ENCODE measurements at places on chromosomes 13 and 19.
A peak's percentile ranks its signal among the peaks of the same experiment; 100 is the strongest.

DNA sequence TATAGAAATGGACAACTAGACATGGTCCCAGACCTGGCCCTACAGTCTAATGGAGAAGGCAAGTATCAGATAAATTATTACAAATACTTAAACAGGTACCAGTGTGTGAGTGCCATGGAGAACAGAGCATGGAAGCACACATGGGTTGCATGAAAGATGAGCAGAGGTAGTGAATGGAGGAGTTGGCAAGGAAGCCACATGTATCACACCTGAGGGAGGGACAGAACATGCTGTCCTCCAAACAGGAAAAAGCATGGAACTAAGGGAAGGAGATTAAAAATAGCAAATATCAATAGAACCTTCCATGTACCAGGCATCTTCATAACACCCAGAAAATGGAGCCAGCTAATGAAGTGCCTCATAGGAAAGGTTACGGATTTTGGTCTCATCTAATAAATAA is 85.9 kb downstream of the SACS start:
- no peak for DNase-seq

DNA sequence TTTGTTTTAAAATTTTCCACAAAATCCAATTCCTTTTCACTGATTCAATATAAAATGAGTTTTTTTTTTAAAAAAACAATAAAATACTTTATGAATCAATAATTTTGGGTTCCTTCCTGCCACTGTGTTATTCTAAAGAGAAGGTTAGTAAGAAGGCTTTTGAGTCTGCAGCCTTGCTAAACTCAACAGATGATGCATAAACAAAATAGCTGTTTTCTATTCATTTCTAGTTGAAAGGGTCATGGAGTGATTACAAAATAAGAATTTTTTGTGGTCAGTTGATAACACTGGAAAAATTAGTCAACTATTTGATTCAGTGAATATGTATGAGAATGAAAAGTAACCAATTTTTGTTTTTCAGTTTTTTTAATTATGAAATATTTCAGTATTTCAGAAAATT is 169.9 kb downstream of the VWA8 start:
- peak; percentile 4 for DNase-seq

GRCh38 chr19:39641773-39642172 is 13.9 kb upstream of the LGALS16 start:
- DNase-seq, result no peak

DNA sequence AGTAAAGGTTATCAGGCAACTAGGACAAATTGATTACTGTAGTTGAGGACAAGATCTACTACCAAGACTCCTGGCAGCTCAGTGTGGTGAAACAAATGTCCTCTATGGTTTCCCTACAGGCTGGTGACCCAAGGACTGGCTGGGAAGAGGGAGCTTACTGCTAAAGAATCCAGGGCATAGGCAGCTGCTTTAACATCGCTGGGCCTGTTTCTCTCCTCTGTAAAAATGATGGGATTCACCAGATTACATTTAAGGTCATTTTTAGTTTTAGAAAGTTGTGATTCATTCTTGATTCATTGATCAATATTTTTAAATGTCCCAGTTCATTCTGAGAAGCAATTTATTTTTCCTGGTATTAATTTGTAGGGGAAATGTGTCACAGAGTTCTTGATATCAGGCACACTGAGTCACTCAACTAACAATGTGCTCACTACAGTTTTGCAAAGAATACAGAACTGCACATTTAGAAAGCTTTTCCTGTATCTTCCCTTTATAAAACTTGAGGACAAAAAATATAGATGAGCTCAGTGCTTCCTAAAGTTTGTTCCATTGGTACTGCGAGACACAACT is 19.6 kb upstream of the FAM124A start:
- DNase-seq, result no peak

DNA sequence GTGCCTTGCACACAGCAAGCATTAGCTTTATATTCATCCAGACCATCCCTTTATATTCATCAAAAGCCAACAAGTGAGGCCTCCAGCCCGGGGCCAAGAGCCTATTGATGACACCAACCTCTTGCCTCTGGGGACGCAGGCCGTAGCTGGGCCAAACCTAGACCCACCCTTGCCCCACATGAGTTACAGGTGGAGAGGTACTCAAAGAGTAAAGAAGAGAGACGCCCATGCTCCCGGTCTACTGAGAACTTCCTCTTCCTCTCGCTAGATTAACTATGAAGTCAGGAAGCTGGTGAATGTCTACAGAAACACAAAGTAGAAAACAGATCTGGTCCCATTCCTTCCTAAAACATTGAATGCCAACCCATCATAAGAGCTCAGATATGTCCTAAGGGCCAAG is 3.8 kb upstream of the MLNR start:
- DNase-seq, result no peak

GRCh38 chr19:2273356-2274184 is 8.4 kb downstream of the PEAK3 start:
- DNase-seq, result peak; percentile 74

DNA sequence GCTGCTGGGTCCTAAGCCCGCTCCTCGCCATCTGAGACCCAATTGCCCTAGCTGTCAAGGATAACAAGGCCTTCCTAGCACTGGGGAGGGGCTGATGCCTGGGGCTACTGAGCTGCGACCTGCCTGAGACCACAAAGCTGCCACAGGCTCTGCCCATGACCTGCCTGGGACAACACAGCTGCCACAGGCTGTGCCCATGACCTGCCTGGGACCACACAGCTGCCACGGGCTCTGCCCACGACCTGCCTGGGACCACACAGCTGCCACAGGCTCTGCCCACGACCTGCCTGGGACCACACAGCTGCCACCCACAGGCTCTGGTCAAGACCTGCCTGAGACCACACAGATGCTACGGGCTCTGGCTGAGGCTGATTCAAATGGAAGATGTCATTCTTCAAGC is 54.8 kb downstream of the EPS15L1 start:
- DNase-seq, result no peak

DNA sequence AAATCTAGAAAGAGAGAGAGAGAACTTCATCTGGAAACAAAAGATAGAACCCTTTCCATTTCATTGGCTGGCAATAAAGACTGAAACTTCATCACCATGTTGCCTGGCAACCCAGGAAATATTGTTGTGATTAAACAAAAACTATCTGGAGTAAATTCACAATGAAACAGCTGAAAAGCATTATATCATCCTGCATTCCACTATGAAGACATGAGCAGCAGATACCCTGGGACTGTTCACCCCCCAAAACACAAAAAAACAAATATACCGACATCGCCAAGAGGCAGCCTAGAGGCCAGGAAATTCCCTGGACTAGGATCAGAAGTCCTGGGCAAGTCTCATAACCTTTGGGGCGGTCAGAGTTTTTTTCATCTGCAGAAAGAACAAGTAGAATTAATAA is 158.3 kb downstream of the FOXO1 start:
- DNase-seq, result peak; percentile 73

DNA sequence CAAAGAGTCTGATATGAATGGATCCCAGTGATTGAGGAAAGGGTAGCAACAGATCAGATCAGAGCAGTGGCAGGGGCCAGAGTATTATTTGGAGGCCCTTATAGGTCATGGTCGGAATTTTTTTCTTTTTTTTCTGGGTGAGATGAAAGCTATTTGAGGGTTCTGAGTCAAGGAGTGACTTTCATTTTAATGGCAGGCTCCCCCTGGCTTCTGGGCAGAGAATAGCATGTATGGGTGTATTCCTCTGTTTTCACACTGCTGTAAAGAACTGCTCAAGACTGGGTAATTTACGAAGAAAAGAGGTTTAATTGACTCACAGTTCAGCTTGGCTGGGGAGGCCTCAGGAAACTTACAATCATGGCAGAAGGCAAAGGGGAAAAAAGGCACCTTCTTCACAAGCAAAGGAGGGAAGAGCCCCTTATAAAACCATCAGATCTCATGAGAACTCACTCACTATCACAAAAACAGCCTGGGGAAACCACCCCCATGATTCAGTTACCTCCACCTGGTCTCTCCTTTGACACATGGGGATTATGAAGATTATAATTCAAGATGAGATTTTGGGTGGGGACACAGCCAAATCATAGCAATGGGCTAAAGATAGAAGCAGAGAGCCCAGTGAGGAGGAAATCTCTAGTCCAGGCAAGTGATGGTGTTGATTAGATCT is 3.0 kb upstream of the SLC6A16 start:
- DNase-seq, result no peak

GRCh38 chr19:49014870-49015255 is 2.0 kb downstream of the LHB start:
- no peak for DNase-seq

DNA sequence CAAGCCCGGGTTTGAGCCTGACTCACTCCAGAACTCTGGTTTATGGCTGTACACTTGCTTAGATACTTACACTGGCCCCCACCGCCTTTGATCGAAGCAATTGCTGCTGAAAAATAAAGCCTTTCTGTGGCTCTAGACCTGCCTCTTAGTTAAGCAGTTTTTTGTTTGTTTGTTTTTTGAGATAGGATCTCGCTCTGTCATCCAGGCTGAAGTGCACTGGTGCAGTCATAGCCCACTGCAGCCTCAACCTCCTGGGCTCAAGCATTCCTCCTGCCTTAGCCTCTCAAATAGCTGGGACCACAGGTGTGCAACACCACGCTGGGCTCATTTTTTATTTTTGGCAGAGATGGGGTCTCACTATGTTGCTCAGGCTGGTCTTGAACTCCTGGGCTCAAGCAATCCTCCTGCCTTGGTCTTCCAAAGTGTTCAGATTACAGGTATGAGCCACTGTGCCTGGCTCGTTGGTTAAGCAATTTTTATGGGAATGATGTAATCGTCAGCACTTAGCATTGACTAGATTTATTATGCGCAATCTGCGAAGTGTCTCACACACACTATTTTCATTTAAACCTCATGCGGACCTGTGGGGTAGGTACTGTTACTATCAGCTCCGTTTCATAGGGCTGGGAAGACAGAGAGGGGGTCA is 22.2 kb downstream of the PPP2R1A start:
- DNase-seq, result no peak

GRCh38 chr19:2237051-2237868 is 636 bp downstream of the SF3A2 start:
- no peak for DNase-seq

DNA sequence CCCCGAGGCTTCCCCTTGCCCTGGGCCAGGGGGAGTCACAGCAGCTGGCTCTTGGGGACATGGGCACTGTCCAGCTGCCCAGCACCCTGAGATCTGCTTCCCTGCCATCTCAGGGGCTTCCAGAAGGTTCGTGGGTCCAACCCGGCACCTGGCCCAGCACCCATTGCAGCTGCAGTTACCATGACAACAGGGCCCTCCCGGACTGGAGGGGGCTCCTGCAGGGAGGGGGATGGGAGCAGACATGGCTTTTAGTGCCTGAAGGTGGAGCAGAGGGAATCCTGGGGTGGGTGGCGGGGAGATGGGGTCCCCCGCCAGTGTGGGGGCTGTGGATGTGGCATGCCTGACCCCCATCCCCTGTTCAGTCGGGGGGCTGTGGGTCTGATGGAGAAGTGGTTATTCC is 14.7 kb downstream of the PIN1 start:
- no peak for DNase-seq

DNA sequence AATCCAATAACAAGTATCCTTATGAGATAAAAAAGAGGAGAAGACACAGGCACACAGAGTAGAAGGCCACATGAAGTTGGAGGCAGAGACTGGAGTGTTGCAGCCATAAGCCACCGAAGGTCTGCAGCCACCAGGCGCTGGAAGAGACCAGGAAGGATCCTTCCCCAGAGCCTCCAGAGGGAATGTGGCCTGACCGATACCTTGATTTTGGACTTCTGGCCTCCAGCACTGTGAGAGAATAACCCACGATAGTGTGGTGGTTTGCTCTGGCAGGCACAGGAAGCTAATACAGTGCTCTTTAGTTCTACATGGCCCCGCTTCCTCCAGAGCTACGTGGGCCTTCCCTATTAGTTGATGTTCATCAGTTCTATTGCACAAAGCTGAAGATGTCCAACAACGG is 15.3 kb upstream of the SULT2A1 start:
- DNase-seq, result no peak

DNA sequence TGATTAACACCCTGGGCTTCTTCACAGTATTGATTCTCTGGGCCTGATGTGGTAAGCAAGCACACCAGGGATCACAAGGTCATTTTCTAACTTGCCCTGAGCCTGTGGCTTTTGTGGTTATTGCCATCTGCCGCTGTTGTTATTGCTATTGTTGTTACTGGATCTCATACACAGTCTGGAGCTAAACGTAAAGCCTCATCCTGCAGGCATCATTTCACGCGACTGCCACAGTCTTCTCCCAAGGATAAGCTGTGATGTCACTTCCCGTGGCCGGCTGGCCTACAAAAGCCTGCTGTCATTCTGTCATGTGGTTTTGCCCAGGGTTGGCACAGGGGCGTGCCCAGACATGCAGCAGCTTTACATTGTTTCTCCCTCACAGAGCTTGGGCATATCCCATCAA is 154.0 kb upstream of the GPR12 start:
- no peak for DNase-seq

DNA sequence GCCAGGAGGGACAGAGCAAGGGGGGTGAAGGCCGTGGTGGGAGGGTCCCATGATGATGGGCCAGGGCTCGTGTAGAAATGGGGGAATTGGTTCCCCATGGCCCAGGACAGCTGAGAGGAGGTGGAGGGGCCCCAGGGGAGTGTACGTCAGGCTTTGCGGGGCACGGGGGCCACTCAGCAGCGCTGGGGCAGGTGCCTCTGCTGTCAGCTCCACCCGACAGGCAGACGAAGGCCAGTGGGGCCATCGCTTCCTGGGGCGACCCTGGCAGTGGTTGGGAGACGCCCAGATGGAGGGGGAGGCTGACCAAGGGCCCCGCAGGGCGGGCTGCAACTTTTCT is 1.9 kb upstream of the TEKTIP1 start:
- DNase-seq, result no peak

DNA sequence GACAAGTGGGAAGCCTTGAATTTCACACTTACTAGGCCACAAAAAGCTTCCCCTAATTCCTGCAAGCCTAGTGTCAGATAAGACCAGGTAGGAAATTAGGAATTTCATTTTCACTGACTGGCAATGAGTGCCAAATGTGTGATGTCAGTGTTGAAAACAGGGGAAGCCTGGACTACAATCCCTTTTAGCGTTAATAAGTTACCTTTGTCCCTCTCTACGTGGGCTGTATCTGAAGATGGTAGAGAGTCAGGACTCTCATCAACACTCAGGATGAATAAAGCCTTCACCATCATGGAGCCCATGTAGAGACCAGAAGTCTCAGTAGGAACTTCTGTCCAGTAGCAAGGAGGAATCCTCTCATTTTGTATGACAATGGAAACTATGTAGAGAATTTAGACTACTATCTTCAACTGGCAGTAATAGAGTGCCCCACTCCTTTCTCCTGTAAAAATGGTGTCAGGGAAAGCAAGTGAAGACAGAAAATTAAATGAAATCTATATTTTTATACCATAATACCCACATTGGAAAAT is 324.1 kb upstream of the KLHL1 start:
- no peak for DNase-seq

DNA sequence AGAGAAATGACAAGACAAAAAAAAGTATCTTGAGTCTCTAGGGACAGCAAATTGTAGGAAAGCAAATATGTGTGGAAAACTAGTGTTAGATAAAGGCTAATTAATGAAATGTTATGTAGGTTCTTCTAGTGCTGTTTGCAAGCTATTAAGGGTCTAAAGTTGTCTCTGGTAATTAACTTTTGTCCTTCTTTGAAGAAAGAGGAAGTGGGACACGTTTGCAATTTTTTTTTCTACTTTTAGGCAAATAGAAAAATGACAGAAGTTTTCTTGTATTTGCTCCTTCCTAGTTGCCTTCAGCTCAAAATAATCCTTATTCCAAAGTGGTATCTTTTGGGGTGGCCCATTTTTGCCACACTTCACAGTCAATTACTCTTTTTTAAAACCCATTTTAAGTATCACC is 1877.7 kb upstream of the PRR20A start:
- DNase-seq, result no peak
